NCI-H526 treated with DMSO at 0.1 percent for 48 hours (cell line): ENCODE measurements at places on chromosomes 5 and 9.

GRCh38 chr5:99037668-99038067 lies 108.9 kb upstream of the CHD1 start:
- no peak for DNase-seq

DNA sequence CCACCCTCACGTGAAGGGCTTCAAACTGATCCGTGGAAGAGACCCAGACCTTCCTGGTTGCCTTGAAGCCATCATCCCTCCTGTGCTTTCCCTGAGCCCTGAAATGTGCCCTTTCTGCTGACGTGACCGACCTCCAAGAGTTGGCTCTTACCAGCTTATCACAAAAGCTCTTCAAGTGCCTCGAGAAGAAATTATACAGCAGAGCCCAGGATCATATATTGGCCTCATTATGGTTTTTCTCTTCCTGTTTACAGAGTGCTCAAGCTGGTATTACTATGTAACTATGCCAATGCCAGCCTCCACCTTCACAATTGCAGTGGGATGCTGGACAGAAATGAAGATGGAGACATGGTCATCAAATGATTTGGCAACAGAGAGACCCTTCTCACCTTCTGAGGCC lies 66.0 kb downstream of the AOPEP start:
- no peak for DNase-seq

GRCh38 chr5:133581918-133582317 lies 30.4 kb downstream of the FSTL4 start:
- no peak for DNase-seq

- DNase-seq = no peak
Measured at GRCh38 chr9:126417043-126417442, 90.4 kb downstream of the MVB12B start.

DNA sequence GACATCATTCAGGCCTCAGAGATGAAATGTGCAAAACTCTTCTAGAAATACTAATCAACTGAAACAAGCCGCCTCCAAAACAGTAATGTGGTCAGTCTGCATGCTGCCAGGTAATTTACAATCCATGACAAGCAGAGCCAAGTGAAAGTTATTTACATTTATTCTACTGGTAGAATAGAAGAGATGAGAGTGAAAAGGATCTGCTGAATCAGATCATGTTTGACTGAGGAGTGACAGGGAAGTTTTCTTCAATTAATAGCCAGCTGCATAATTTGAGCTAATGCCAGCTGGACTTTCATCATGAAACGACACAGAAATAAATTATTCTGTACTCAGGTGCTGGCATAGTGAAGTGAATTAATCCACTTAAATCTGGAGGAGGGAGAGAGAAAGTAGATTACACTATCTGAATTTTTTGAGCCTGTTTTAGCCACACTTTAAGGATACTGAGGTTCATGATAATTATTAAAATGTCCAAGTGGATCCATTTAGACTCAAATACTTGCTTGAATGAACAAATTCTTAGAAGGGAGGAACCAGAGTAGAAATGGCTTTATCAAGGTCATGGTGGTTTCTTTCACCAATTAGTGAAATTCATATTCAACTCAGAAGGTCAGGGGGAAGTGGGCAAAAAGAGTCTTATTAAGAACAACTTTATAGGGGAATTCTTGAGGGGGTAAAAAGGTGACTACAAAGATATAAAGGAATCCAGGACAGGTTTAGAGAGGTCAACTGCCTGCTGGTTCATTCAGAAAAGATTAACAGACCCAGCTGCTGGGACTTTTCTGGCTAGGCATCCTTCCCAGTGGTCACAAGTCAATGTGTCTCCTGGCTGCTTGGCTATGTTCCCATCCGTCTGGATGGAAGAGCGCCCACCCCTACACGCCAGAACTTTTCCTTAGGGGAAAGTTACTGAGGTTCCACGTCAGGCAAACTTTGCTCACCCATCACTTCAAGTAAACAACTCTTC lies 350.4 kb downstream of the PDE4D start:
- DNase-seq = no peak

- DNase-seq = no peak
Measured at GRCh38 chr9:121581786-121582600, 69.4 kb upstream of the DAB2IP start.

GRCh38 chr9:128861501-128861900 lies 20.2 kb downstream of the KYAT1 start:
- DNase-seq = no peak

DNA sequence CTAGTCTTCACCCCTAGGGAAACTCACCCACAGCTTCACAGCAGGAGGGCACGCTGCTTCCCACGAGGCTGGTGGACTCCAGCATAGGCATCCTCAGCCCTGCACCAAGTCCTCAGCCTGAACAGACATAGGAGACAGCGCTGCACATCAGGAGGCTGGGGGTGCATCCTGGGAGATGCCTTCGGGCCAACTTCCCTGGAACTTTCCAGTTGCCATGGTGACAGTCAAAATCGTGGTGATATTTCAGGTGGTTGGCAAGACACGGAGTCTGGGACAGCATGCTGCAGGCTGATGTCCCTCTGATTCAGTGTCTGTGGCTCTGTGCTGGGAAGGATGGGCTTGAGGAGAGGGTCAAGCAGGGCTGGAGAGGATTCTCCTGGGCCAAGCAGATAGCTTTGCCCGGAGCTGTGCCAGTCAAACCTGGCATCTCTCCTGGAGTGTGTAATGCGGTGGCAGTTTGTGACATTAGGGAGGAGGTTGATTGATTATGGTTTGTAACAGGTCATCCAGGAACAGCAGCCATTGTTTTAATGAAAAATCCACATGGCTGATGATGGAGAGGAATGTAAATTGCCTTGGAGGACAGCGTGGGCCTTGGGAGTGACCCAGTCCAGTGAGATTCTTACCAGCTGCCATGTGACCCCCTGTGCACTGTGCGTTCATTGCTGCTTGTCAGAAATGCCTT lies 35.6 kb upstream of the SEMA4D start:
- no peak for DNase-seq

DNA sequence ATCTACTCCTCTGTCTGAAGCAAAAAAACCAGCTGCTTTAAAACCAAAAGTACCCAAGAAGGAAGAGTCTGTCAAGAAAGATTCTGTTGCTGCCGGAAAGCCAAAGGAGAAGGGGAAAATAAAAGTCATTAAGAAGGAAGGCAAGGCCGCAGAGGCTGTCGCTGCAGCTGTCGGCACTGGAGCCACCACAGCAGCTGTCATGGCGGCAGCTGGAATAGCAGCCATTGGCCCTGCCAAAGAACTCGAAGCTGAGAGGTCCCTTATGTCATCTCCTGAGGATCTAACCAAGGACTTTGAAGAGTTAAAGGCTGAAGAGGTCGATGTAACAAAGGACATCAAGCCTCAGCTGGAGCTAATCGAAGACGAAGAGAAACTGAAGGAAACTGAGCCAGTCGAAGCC lies 88.3 kb downstream of the MAP1B start:
- DNase-seq = no peak

DNA sequence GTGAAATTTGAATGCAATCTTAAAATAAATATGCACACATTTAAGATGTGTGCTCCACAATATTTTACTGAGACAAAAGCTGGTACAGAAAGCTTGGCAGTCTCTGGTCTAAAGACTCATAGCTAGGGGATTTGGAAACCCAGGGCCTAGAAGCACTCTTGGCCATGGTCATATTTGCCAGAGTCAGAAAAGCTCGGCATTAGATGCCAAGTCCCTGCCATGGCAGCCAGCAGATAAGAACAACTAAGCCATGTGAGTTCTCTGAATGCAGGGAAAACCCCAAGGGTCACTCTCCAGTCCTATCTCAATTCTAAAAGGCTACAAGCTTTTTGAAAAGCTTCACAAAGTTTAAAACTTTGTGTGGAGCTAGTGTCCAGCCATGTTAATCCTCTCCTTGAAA lies 119.5 kb downstream of the FAM114A2 start:
- DNase-seq = no peak

GRCh38 chr5:168818558-168818957 lies 239.4 kb upstream of the PANK3 start:
- no peak for DNase-seq

GRCh38 chr5:10594591-10595210 lies 30.8 kb downstream of the ANKRD33B start:
- no peak for DNase-seq

- no peak for DNase-seq
Measured at GRCh38 chr9:124439086-124439485, 11.2 kb upstream of the ADGRD2 start.

DNA sequence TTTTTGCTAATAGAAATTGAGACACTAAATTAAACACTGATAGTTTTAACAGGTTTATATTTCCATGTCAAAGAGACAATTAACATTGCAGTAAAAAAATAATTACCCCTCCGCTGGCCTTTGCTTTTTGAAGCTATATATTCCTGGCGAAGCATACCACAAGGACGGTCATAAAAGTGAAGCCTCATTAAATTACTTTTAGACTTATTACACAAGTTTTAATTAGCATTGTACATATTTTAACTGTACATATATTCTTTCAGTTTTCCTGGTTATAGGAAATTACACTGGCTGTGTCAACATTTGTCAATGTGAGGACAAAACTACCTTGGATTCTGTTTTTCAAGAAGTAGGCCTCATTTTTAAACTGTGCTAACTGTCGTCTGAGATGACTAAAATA lies 1.2 kb downstream of the CDKN2A start:
- DNase-seq = peak; percentile 70

DNA sequence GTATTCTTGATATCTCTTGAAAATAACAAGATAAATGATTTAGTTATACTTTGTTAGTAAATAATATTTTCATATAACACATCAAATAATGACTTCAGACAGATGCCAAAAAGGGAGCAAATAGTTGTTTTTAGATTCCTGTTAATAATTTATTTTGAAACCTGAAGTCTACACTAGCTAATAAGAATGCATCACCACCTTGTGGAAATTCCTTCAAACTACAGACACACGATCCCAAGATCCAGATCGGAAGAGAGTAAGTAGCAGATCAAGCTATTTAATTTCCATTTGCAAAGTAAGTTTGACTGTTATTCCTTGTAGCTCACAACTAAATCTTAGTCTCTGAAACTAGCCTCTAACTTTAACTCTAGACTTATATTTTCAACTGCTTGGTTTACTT lies 35.5 kb upstream of the ISL1 start:
- DNase-seq = no peak

GRCh38 chr5:111782216-111782615 lies 25.2 kb upstream of the NREP start:
- DNase-seq = no peak

DNA sequence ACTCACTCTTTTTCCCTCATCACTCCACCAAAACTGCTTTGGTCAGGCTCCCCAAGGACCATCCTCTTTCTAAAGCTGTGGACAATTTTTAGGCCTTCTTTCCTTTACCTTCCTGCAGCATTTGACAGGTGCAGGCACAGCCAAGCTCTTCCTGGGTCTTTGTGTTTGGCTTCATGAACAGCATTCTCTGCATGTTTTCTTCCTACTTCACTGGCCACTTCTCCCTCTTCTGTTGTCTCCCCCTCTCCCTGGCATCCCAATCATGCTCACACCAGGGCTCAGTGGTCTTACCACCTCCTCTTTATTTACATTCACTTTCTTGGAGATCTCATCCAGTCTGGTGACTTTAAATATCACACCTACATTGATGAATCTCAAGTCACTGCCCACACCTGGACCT lies 51.1 kb downstream of the CTNND2 start:
- no peak for DNase-seq

GRCh38 chr5:54045077-54045792 lies 265.1 kb downstream of the ARL15 start:
- no peak for DNase-seq

- no peak for DNase-seq
Measured at GRCh38 chr9:113454914-113455761, 8.4 kb upstream of the RGS3 start.

DNA sequence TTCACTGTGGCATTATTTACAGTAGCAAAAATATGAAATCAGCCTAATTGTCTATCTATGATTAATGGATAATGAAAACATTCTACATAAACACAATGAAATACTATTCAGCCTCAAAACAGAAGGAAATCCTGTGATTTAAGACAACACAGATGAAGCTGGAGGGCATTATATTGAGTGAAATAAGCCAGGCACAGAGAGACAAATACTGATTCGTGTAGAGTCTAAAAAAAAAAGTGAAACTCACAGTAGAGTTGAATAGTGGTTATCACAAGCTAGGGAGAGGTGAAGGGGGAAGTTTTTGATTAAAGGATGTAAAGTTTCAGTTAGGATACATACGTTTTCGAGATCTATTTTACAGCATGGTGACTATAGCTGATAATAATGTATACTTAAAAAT lies 122.2 kb downstream of the ADAMTS6 start:
- DNase-seq = no peak

DNA sequence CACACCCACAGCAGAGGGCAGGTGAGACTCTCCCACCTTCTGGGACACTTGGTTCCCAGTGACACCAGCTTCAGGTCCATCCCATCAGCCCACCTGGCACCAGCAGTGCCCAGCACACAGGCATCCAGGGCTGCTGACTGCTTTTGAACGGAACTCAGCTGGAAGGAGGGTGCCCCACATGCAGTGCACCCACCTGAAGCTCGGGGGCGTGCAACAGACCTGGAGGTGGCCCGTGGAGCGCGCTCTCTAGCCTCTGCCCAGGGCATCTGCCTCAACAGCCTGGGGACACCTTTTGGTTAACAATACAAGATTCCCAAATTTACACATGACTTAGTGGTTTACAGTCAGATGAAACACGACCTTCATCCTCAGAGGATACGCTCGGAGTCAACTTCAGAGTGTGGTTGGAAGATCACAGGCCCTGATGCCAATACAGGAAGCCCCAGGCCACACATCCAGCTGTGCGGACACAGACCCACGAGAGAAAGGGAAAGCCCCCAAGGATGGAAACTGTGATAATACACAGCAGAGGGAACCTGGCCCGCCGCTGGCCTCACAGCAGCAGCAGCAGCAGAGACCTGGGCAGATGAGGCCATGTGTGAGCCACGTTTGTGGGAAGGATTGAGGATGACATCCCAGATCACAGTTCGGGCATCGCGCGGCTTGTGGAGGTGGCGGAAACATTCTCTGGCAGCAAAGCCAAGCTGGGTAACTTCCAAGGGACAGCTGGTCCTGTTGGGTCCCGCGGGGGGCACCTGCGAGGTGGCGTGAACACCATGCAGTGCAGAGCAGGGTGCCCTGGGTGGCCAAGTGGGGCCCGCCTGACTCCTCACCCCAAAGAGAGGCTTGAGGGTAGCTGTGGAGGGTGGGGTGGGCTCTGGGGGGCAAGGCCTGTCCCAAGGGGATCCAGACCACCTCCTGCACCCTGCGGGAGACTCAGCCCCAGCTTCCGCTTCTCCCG lies 64.0 kb downstream of the SECISBP2 start:
- no peak for DNase-seq

DNA sequence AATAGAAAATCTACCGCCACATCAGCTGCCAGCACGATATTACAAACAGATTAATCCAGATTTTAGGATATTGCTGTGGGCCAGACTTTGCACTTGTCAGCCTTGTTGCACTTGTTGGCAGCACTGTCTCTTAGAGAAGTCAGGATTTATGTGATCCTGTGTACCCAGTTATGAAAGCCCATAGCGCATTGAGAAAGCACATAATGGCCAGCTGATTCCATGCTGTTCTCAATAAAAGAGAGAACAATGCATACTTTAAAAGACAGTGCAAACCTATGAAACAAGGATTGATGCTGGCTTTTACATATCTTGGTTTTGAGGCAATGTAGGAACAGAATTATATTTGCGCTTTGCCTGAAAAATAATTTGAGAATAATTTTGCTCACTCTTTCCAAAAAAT lies 140.8 kb downstream of the CEP120 start:
- no peak for DNase-seq

- no peak for DNase-seq
Measured at GRCh38 chr5:94691949-94692348, 73.5 kb downstream of the SLF1 start.
